ENCODE measurements at places on chromosomes 13 and 19.

- DNase-seq, result no peak
These were observed at the start of gene LRRC25 for GRCh38 chr19:18397242-18398202. Gene LRRC25, minus strand, starts transcription at chr19:18397622. Its CDS starts 659 bp downstream, at chr19:18396963.

DNA sequence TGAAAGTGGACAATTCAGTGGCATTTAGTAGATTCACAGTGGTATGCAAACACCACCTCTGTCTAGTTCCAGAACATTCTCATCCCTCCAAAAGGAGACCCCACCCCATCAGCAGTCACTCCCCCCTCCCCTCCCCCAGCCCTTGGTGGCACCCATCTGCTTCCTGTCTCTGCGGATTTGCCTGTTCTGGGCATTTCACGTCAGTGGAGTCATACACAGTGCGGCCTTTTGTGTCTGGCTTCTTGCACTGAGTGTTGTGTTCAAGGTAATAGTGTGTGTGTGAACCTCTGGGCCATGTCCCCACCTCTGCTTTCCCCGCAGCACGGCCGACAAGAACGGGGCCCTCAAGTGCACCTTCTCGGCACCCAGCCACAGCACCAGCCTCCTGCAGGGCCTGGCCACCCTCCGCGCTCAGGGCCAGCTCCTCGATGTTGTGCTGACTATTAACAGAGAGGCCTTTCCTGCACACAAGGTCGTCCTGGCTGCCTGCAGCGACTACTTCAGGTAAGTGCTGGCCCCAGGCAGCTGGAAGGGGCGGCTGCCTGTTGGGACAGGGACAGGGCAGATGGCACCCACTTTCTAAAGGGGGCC is 19.4 kb upstream of the CRTC1 start:
- DNase-seq, result no peak

DNA sequence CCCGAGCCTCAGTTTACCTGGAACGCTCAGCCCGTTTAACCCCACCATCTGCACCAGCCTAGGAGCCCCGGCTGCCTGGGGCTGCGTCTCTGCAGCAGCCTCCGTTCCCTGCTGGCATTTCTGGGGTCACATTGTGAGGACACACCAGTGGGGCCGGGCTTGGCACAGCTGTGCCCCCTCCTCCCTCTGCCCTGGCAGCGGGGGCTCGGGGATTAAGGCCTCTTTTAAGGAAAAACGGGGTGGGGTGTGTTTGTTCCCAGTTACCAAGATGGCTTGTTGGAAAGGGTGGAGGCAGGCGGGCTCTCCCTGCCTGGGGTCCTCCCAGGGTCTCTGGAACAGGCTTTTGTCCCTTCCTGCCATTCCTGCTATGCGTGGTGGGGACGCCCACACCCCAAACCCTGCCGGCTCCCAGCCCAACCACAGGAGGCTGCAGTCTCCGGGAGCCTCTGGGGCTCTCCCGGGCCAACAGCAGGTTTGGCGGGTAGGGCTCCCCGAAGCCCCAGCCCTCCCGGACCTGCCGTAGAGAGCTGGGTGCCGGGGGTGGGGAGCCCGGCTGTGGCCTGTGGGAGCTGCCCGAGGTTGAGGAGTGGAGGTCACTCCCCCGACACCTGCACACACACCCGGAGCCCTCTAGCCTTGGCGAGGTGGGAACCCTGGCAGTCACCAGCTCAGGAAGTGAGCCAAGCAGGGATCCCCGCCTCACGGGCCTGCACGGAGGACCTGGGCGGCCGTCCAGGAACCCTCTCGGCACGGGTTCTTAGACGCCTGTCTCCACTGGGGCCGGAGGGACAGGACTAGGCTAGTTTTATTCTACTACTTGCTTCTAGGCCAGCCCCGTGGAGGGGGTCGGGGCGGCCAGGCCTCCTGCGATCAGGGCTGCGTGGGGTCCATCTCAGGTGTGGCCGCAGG is 36.9 kb downstream of the GADD45B start:
- DNase-seq, result no peak

DNA sequence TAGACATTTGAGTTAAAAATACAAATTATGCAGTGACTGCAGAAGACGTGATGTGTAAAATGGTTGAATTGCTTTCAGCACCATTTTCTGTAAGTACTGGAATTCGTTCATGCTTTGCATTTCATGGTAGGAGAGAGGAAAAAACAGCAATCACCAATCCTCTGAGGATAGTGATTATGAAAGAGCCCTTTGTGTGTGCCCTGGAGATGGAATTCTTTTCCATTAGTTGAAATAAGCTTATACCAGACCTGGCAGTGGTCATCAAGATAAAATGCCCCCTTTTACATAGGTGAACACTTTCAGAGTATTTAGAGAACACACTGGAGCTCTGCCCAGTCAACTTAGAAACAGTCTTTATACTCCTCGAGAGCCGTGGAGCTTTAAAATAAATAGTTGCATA is 1.7 kb downstream of the CNMD start:
- DNase-seq, result no peak

- DNase-seq, result no peak
These were observed 28.6 kb downstream of the MARK4 start for GRCh38 chr19:45279587-45280192.

DNA sequence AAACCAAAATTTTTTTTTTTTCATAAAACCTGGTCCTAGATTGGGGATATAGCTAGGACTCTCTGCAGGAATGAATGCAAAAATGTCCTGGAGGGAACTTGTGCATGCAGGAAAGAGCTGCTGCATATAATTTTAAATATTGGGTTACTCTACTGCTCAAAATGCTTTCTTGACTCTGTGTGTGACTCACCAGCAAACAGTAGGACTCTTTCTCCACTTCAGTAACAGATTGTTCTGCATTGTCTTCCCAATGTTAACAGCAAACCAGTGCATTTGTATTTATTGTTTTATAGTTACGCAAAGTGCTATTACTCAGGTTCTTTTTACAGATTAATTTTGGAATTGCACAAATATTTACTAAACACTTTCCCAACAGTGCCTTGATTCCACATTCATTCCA is 163.7 kb upstream of the KL start:
- no peak for DNase-seq

DNA sequence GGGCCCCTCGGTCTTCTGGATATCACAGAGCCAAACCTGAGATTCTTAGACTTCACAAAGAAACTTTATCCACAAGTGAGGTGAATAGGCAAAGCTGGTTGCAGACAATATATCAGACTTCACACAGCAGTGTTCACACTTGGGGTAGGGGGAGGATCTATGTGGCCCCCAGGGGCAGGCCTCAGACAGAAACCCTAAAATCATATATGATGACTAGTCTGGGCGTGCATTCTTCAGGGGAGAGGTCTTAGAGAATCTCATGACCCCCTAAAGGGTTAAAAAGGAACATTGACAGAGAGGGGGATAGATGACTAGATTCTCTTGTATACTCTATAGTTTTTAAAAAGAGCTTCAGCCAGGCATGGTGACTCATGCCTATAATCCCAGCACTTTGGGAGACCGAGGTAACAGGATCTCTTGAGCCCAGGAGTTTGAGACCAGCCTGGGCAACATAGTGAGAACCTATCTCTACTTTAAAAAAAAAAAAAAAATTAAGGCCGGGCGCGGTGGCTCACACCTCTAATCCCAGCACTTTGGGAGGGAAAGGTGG is 2.8 kb downstream of the TYROBP start:
- no peak for DNase-seq

DNA sequence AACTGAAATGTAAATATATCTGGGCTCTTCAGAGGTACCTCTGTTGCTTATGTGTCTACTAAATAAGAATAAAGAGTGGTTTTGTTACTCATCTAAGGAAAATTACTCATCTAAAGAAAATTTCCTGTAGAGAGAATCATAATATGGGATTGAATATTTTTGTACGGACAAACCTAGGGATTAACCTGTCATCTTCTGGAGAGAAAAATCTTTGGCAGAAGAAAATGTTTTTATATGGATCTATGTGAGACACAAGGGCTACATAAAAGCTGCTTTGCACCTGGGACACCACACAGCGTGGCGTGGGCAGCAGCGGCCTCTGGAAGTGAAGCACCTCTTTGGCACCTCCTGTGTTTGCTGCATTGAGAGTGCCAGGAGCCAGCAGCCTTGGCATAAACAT is 242.9 kb upstream of the DACH1 start:
- no peak for DNase-seq

- no peak for DNase-seq
These were observed 24.8 kb downstream of the C2CD4C start for GRCh38 chr19:383922-384798.

DNA sequence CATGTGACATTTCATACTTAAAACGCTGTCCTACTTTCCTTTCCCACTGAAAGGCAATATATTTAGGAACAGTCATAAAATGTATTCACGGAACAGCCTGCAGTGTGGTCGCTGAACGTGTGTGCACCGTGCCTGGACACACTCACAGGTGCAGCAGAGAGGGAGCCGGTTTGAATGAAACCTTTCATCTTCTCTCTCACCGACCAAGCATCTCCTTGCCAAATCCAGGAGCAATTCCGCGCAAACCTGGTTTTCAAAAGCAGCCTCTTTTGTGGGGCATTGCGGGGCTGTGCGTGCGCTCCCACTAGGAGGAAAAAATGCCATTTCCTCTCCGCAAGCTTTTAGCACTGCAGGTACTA is 1.0 kb downstream of the DCLK1 start:
- no peak for DNase-seq

GRCh38 chr19:4032436-4032835 is 24.9 kb downstream of the PIAS4 start:
- no peak for DNase-seq

DNA sequence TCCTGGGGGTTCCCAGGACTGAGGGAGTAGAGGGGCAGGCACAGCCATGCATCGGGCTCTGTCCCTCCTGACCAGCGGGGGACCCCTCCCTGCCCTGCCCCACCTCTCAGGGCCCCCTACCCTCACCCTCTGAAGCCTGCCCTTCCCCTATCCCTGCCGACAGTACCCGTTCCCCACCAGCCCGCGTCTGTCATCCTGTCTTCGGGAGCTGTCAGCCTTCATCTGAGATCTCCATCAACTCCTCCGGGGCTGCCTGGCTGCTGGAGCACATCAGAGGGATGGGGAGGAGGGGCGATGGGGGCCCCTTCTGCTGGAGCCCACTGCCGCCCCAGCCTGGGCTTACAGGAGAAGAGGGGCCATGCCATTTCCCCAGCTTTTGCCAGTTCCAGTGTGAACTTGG is 6.2 kb upstream of the SHD start:
- DNase-seq, result no peak

- no peak for DNase-seq
These were observed 6.8 kb downstream of the CYSLTR2 start for GRCh38 chr13:48660361-48661076.

DNA sequence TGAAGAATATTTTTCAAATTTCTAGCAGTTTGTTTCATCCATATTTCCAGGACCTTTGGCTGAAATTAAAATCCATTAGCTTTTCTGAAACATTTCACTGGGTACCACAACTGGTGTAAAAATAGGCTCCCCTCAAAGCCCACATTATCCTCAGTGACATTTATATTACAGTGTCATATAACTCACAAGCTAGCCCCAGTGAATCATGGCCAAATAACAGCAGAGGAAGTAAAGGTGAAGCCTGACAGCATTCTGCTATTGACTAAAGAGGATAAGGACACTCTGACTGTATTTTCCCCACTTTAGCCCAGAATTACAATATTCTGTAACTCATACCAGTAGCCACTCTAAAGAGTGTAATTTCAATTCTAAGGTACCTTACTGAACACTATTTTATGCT is 21.9 kb downstream of the KCTD12 start:
- no peak for DNase-seq

DNA sequence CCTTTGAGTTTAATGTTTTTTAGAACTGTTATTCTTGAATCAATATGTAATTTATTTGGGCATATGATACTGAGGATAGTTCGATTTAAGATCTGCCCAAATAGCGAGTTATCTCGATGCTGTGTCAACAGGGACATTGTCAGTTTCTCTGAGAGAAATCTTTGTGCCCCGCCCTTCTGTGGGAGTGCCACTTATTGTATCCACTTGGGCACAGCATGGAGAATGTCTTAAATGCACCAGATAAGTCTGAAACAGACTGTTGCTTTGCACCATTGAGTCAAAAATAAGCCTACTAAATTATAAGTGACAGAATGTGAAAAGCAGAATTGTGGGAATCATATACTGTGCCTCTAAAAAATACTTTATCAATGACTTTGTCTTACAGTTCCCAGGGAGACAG is 45.6 kb downstream of the RNASEH2B start:
- no peak for DNase-seq

- no peak for DNase-seq
These were observed 12.9 kb upstream of the RAB8A start for GRCh38 chr19:16098821-16099220.

GRCh38 chr13:95050800-95051615 is 250.2 kb downstream of the ABCC4 start:
- no peak for DNase-seq

DNA sequence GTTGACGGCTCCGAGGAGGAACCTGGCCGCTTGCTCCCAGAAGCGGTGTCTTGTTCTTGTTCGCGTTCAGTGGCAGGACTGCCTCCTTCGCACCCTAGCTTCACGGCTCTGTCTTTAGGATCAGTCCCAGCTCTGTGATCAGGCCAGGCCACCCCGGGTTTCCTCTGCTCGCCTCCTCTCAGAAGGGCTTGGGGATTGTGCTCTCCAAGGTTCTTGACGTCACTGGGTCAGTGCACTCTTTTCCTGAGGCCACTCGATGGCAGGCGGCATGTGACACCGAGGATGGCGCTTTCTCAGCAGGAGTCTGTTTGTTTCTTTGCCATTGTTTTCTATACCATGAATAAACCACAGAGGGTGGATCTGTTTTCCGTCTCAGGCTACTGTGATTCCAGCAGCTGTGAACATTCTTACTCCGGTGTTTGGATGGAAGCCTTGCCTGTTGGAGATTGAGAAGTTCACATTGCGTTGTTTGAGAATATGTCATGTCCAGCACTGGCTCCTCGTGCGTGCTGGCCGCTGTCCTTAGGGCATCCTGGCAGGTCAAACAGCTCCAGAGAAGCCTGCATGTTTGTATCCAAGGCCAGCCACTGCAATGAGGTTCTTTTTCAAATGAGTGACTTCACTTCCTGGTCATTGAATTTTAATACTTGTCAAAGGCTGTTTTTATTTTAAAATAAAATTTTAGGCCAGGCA is 44.5 kb downstream of the SLC7A9 start:
- DNase-seq, result no peak

- no peak for DNase-seq
These were observed 66.8 kb downstream of the FNDC3A start for GRCh38 chr13:49042476-49042875.

DNA sequence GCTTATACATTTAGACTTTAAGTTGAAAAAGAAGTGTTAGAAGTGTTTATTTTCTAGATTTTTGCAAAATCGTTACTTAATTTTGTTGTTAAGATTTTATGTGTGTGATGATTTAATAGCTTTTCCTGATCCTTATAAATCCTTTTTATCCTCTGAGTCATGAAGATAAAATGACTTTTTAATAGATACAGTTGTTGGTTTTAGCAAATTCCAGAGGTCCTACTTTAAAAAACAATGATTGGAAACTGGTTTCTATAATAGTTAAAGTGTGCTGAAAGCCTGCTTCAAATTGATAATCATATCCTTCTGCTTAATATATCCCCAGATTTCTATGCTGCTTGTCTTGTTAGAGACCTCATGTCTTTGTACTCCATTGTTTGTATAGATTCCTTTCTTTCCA is 39.0 kb downstream of the RNASEH2B start:
- no peak for DNase-seq

- DNase-seq, result no peak
These were observed 508 bp upstream of the ZNF44 start for GRCh38 chr19:12295191-12295590.

Data from stimulated activated CD8-positive, alpha-beta memory T cell treated with anti-CD3 and anti-CD28 coated beads, Interleukin-7, amount 100 ng/mL, for 48 hours (primary cell).